NCI-H1105 treated with DMSO at 0.1 percent for 48 hours (cell line): ENCODE measurements at places on chromosomes 16 and 17.

DNA sequence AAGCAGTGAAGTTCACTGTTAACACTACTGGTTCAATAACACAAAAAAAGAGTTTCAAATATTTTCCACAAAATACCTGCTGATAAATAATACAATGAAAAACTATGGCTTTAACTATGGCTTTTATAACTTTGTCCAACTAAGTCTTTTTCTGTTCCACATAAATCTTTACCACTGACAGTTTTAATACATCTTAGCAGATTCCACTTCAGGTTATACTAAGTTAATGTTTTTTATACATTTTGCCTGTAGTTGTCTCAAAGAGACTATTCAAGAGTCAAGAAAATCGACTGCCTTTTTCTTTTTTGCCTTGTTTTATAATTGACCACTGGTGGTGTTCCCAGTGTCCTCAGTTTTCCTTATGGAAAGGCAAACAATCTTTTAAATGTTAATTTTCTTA, 379.7 kb upstream of the PMFBP1 start:
- no peak for DNase-seq

GRCh38 chr16:86033016-86033474, 134.1 kb downstream of the IRF8 start:
- DNase-seq, result no peak

- DNase-seq, result no peak
Measured at GRCh38 chr17:28105501-28105900, 63.0 kb downstream of the NLK start.

DNA sequence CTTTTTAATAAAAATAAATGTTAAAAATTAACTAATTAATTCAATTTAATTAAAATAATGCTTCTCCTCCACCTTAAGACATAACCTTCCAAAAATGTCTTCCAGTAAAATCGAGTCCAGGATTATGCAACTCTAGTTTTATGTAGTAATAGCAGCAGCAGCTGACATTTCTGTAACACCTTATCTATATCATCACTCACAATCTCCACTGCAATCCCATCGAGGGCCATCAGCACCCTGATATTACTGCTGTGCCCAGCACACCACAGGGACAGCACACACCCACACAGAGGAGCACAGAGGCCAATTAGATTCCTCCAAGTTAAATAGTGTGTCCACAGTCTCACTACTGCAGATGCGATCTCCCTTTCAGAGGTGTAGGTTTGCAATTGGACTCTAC, 2.9 kb downstream of the RPH3AL start:
- DNase-seq, result no peak

- no peak for DNase-seq
Measured at GRCh38 chr16:1287982-1288670, 21.3 kb upstream of the UBE2I start.

- no peak for DNase-seq
Measured at GRCh38 chr17:70080541-70081347, 5.7 kb downstream of the KCNJ16 start.

DNA sequence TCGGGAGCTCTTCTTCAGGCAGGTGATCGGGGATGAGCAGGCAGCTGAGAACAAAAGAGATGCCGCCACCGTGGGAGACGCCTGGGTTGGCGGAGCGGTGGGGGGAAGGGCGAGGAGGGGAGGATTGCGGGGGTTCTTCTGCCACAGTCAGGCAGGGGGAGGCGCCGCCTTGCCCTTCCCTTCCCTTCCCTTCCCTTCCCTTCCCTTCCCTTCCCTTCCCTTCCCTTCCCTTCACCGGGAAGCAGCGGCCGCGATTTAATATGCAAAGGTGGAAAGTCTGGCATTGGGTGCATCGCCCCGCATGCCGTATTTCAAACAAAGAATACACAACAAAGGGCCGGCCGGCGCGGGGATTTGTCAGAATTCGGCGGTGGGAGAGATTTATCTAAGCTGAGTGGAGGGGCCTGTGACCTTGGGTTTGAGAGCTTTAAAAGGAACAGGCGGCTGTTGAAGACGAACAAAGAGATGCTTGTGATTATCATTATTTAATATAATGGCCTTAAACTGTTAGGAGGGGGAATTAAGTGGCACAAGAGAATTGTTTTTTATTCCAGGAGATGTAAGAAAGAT, 262.3 kb upstream of the TNRC6C start:
- DNase-seq, result no peak

- no peak for DNase-seq
Measured at GRCh38 chr17:80679816-80680215, 135.2 kb downstream of the RPTOR start.

DNA sequence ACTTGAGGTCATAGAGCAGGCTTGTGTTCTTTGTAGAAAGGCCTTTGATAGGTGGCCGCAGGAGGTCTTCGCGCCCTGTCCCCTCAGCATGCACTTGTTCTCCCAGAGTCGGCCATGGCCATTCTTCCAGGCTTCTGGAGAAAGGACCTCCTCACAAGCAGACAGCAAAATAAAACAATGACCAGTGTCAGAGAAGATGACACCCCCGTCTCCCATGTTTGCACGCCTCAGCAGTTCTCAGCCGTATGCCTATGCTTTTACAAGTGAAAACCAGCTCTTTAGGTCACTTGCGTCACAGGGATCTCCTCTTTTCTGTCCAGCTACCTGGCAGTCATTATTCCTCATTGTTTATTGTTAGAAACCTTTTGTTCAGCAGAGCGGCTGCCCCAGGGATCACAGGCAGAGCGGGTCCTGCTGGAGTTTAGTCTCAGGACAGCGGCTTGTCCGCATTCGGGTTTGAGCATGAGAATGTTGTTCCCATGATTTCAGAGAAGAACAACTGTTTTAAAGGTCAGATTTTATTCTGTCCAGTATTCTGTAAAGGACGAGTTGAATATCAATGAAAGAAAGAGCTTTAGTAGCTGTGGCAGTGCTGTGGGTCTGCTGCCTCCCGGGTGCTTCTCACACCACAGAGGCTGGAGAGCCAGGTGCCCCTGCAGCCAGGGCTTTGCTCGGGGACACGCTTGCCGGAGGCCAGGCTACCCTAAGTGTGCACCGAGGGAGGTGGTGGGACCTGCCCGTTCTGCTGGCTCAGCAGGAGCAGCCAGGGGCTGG, 123.9 kb downstream of the RPTOR start:
- DNase-seq, result no peak

DNA sequence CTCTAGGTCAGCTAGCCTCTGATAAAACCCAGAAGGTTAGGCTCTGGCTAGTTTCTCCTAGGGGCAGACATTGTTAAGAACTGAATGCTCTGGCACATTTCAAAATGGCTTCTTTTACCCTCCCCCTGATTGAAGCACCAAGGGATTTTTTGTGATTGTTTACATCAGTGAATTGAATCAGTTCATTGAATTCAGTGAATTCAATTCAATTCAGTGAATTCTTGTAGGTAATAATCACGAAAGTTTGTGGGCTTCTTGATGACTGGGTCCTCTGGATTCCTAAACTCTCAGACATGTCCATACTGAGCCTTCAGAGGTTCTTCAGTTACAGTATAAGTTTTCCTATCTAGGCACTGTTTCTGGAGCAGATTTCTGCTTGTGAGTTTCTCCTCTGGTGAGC, 135.2 kb upstream of the ELAC2 start:
- no peak for DNase-seq

GRCh38 chr16:20216591-20217217, 110.6 kb downstream of the GP2 start:
- DNase-seq, result no peak

GRCh38 chr17:18993905-18994526, 10.5 kb downstream of the FAM83G start:
- no peak for DNase-seq

GRCh38 chr17:72764632-72765041, 327.9 kb downstream of the SLC39A11 start:
- DNase-seq, result no peak

- peak; percentile 35 for DNase-seq
Measured at GRCh38 chr17:42183741-42184711, 1.2 kb downstream of the HCRT start.

DNA sequence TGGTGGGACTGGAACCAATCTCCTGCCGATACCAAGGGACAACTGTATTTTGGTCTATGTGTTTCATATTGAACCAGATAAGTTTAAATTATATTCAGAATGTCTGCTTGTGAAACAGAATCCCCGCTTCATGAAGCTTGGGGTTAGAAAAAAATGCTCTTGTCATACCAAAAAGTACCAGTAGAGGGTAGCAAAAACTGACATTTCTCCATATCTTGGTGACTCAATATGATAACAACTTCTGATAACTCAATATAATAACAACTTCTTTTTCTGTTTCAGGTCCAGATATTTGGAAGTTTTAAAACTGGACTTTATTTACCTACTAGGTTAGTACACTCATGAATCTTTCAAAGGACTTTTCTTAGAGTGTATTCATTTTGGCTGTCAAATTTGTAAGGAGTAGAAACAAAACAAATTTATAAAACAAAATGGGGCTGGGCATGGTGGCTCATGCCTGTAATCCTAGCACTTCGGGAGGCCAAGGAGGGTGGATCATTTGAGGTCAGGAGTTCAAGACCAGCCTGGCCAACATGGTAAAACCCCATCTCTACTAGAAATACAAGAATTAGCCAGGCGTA, 52.3 kb upstream of the ADCY7 start:
- peak; percentile 57 for DNase-seq
